HCEC 1CT (cell line): ENCODE measurements at places on chromosomes 7 and 10.

GRCh38 chr7:121504482-121504881 lies 108.4 kb upstream of the FAM3C start:
- peak; percentile 89 for DNase-seq

- DNase-seq = peak; percentile 64
Measured at GRCh38 chr10:4656576-4657194, 169.3 kb upstream of the AKR1E2 start.

DNA sequence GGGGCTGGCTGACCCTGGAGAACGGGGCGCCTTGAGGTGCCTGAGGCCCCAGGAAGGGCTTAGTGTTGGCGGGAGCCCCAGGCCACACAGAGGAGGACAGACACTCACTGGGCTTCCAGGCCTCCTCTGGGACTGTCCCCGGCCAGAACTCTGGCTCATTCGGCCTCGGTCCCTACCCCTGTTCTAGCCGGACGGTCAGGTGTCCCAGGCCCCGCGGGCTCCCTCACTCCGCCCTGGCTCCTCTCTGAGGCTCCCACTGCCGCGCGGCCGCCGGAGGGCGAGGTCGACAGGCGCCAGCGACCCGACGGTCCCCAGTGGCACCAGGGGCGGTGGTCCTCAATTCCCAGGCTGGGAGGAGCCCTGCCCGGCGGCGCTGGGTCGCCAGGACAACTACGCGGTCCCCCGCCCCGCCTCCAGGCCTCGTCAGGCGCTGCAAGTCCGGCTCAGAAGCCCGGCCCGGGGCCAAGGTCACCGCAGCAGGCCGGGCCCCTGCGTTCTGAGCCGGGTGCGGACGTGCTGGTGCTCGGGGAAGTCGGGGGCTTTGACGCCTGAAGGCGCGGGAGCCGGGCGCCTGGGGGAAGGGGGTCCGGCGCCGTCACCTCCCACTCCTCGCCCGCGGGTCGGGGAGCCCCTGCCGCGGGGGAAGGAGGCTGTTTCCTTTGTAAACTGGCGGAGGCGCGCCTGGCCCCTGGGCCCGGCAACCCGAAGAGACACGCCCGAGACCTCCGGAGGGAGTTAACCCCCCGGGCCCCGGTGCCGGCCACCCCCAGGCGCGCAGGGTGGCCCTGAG lies 1.1 kb upstream of the PWWP2B start:
- peak; percentile 27 for DNase-seq

DNA sequence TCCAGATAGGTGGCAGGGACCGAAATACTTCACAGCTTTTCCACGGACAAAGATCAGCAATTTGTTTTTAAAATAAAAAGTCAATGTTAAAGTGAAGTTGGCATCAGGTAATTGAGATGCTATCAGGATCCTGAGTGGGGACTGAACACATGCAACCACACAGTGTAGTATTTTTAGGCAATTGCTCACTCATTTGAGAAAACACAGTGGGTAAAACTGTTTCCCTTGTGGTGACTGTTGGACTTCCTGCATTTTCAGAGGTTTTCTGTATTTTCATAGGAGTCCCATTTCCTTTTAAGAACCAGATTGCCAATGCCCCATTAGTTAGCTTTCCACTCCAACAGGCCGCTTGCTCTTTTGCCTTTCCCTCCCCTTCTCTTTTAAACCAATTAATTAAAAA lies 159.5 kb upstream of the ZNF32 start:
- peak; percentile 14 for DNase-seq

DNA sequence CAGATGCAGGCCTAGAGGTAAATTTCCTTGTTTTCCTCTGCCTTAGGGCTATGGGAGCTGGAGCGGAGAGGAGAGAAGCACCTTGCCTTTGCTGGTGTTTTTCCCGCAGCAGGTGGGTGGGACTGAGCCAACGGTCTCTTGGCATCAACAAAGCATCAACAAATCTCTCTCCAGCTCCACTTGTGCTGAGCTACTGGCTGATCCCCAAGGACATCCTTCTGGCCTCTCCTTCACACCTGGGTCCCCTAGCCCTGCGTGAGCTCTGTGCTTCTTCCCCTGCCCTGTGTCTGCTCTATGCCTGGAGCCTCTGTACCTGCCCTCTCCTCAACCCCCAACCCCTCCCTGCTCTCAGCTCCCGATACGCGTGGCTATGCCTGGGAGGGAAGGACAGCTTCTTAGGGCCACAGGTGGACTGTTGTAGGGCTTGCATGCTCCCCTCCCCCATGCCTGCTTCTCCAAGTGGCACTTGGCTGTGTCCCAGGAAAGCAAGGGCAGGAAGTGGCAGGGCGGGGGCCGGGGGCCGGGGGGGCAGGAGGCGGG lies 3.2 kb upstream of the CLDN4 start:
- no peak for DNase-seq

DNA sequence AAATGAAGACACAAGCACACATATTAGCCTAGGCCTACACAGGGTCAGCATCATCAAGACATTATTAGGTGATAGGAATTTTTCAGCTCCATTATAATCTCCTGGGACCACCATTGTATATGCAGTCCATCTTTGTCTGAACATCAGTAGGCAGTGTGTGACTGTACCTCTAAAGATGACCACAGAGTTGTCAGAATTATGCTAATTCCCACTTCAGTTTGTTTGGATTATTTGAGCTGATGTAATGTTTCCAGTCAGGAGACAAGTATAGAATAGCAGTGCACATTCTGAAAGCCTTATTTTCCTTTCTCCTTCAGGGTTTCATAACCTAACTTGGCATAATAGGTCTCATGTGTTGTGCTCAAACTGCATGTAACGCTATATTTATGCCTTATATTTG lies 306.4 kb downstream of the NXPH1 start:
- DNase-seq = no peak

DNA sequence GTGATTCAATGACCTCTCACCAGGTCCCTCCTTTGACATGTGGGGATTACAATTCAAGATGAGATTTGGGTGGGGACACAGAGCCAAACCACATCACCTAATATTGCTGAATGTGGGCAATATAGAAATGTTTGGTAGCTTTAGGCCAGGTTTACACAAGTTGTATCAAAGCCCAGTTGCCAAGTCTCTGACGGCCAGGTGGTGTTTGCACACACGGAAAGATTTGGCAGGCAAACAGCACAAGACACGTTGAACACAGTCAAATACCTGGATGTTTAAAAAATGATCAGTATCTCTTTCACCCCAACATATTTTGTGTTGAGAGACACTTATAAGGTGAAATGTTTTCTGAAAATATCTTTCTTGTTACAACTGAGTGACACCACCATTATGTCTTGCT lies 294.4 kb upstream of the MKI67 start:
- no peak for DNase-seq

GRCh38 chr7:27737616-27738015 lies 2.3 kb upstream of the TAX1BP1 start:
- no peak for DNase-seq

- no peak for DNase-seq
Measured at GRCh38 chr10:114258274-114258840, 19.3 kb downstream of the VWA2 start.

DNA sequence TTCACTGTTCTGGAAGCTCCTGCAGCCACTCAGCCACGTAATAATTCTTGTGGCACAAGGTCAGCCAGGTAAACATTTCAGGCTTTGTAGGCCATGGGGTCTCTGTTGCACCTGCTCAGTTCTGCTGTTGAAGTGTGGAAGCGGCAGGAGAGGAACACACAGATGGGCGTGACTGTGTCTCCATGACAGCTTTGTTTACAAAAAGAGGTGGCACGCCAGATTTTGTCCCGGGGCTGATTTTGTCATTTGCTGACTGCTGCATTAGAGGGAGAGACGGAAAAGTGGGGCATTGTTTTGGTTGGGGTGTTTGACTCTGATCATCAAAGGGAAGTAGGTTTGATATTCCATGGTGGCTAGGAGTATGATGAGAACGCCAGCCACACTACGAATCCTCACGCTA lies 103.1 kb downstream of the PRKAG2 start:
- DNase-seq = no peak

DNA sequence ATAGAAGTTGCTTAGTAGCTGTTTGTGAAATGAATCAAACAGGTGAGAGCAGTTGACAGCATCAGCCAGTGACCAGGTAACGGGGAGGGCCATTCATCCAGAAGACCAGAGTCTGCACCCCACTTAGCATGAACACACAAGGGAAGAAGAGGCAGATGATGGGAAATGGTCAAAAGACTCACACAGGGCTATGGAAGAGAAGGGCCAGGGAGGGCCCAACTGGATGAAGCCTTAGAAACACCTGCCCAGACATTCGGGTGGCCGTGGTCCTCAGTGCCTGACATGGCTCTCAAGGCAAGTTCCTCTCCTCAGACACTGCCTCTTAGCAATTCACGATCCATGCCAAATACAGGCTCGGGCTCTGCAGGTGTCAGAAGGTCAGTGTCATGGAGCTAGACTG lies 354.1 kb downstream of the TCERG1L start:
- no peak for DNase-seq

DNA sequence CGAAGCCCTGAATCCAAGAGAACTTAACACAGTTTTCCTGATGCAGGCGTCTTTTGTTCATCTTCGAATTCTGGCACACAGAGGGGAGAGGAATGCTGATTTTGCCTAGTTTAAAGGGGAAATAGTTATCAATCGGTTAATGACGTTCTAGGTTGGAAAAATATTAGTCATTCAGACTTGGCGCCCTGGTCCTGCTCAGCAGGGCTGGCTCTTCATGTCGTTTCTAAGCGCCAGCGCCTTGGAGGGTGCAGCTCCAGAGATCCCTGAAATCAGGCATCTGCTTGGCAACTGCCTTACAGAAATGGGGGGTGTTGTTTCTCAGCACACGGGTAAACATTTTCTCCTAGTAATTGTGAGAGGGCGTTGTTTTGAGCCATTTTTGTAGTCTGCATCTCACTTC lies 1.3 kb upstream of the PRTFDC1 start:
- DNase-seq = no peak

DNA sequence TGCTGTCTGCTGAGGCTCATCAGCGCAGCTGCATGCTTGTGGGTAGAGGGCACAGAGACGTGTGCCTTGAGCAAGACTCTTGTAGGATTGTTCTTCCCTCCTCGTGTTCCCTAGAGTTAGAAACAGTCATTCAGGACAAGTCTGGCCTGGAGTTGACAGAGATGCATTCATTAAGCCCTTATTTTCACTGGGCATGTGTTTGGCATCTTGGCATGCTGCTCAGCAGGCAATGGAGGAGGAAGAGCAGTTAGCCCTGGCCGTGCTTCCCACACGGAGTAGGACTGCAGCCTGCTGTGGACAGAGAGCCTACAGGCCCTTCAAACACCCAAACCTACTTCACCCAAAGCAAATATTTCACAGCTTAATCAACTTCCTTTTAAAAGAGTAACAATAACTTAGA lies 73.0 kb upstream of the GJD4 start:
- DNase-seq = no peak

DNA sequence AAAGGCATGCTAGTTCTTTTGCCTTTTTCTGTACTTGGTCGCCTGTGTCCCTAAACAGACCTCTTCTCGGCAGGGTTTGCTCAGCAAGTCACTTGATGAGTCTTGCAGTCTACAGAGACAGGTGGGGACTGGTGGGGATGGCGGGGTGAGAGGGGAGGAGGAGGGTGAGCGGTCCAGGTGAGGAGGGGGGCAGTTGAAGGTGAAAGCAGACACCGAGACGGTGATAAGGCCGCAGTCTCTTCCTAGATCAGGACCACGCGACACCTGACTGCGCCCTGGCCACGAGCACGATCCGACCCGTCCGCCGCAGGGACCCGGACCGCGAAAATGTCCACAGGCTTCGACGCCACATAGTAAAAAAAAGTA lies 566 bp downstream of the ASNS start:
- DNase-seq = no peak

DNA sequence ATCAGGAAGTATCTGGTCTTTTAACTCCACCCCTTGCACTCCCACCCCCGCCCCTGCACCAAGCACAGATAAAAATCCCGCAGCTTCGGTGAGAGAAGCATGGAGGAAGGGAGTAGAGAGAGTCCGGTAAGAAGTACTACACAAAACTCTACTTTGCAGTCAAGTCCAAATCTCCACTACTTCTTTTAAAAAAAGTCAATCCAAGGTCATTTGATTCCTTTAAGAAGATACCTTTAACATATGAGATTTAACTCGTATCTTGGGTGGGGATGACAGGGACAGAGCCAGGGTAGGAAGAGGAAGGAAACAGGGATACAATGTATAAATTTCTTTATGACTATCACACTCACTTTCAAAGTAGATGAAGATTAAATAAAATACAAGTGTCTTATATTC lies 132.1 kb downstream of the NRBF2 start:
- peak; percentile 47 for DNase-seq

GRCh38 chr7:92359801-92360200 lies 87.5 kb upstream of the GATAD1 start:
- DNase-seq = no peak

GRCh38 chr7:29853789-29854188 lies 47.5 kb downstream of the WIPF3 start:
- no peak for DNase-seq

- DNase-seq = peak; percentile 91
Measured at GRCh38 chr7:16978358-16979244, 96.8 kb upstream of the AGR3 start.

DNA sequence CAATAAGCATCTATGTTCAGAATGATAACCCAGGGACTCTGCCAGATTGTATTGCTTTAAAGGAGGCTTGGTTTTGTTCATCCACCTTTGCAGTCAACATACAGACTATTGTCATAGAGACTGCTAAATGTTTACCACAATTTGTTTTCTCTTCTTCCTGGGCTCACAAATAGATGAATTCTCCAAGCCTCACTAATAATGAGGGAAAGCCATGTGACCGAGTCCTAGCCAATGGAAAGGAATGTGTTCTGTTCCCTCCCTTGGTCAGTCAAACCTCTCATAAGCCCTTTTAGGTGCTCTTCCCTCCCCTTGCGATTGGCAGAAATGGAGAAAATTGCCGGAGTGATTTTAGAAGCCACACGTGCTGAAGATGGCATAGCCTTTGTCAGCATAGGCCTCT lies 136.9 kb downstream of the RTKN2 start:
- no peak for DNase-seq

GRCh38 chr10:75019370-75019769 lies 92.1 kb upstream of the SAMD8 start:
- peak; percentile 15 for DNase-seq

DNA sequence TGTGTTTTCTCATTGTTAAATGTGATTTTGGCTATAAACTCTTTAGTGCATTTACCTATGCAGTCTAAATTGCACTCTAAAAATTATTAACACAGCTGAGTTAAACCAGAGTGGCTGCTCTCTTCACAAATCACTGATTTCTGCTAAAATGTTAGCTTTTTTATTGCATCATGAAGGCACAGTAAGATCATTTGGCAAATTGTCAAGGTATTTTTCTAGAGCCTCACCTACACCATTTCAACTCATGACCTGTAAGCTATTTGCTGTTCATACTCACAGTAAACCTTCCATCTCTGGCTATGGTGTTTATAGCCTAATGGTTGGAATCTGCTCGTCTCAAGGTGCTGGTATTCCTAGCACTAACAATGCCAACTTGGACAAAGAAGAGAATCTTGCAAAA lies 25.7 kb downstream of the NDUFB2 start:
- no peak for DNase-seq
